ENCODE measurements at places on chromosomes 7 and 10.

- no peak for DNase-seq
These were observed 152.3 kb downstream of the NEBL start for GRCh38 chr10:20744821-20745220.

- DNase-seq = no peak
These were observed 78.4 kb upstream of the NEUROD6 start for GRCh38 chr7:31418928-31419327.

- DNase-seq = no peak
These were observed 533.4 kb upstream of the SEMA3D start for GRCh38 chr7:85719981-85720953.

DNA sequence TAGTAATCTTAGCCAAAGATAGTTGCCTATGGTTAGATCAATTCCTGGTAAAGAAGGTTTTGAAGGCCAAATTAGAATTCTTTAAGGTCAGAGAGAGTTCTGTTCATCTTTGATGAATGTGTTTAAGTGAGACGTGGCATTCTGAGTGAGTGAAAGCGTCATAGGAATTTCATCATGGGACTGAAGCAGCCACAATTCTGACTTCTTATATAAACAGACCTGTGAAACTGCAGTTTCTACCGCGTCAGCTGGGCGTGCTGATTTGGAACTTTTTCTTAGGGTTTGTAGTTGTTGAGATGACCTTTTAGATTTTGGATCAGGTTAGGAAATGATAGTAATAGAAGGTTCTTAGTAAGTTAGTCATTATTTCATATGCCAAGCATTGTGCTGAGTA is 103.8 kb downstream of the CNNM2 start:
- DNase-seq = no peak

GRCh38 chr7:114182837-114183236 is 231.8 kb upstream of the FOXP2 start:
- no peak for DNase-seq

Data from globus pallidus (tissue), 1 donor.